ENCODE measurements at places on chromosomes 2 and 18. TPM values are rescaled to one million over a fixed set of nuclear protein-coding genes. Genes with fewer than 3 reads are reported as not detected.

The SCN3A gene
- total RNA-seq, result not detected

The SOWAHC gene
- 14.2 TPM for total RNA-seq

The BBS5 gene
- 7.7 TPM for total RNA-seq

The TLX2 gene
- not detected for total RNA-seq

The BABAM2 gene
- total RNA-seq, result 21.1 TPM

The TRABD2A gene
- total RNA-seq, result 0.51 TPM

The CASP10 gene
- total RNA-seq, result 4.0 TPM

The AQP12B gene
- total RNA-seq, result not detected

The ZNF514 gene
- total RNA-seq, result 6.8 TPM

The DSG4 gene
- total RNA-seq, result not detected

The ALK gene
- total RNA-seq, result not detected

The ST6GAL2 gene
- 1.6 TPM for total RNA-seq

The ANKRD30B gene
- not detected for total RNA-seq

The PLEKHM3 gene
- total RNA-seq, result 4.9 TPM

The CNTNAP5 gene
- total RNA-seq, result not detected

The NOTO gene
- not detected for total RNA-seq

The CERS6 gene
- 42.7 TPM for total RNA-seq

The SERPINB7 gene
- not detected for total RNA-seq

The SNTG2 gene
- total RNA-seq, result not detected

The MEIS1 gene
- total RNA-seq, result 21.9 TPM

The CRIM1 gene
- total RNA-seq, result 92.3 TPM

The CACNB4 gene
- total RNA-seq, result 0.93 TPM

The SIX2 gene
- 19.5 TPM for total RNA-seq

The FBXO41 gene
- 2.5 TPM for total RNA-seq

The NR4A2 gene
- 0.68 TPM for total RNA-seq

The ZAP70 gene
- total RNA-seq, result 2.2 TPM

The TMX3 gene
- 47.8 TPM for total RNA-seq

The FMNL2 gene
- total RNA-seq, result 16.5 TPM

The ABCB11 gene
- total RNA-seq, result 1.2 TPM

The DUSP2 gene
- total RNA-seq, result 6.6 TPM

The ATOH8 gene
- total RNA-seq, result 31.4 TPM

The ACVR1 gene
- 29.6 TPM for total RNA-seq

The TBR1 gene
- total RNA-seq, result not detected
